ENCODE measurements at places on chromosomes 3 and 15.

DNA sequence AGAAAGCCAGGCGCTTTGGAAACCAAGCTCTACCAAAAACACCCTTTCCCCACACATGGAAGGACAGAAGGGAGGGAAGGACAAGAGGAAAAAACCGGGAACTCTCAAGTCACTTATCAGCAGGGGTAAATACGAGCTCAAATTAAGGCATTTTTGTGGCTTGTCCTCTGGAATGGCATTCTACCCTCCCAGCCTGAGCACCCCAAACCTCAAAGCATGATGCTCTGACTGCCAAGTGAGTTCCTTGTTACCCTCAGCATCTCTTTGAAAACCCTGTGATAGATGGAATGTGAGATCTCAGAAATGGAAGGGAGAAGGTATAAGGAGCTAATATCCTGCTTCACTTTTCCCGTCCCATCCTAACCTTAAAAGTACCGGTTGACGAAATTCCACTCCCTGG lies 8.1 kb upstream of the CSPG5 start:
- no peak for DNase-seq

GRCh38 chr3:195548501-195548900 lies 5.4 kb upstream of the PPP1R2 start:
- no peak for DNase-seq

GRCh38 chr3:11053926-11054503 lies 61.5 kb downstream of the SLC6A1 start:
- DNase-seq: no peak

DNA sequence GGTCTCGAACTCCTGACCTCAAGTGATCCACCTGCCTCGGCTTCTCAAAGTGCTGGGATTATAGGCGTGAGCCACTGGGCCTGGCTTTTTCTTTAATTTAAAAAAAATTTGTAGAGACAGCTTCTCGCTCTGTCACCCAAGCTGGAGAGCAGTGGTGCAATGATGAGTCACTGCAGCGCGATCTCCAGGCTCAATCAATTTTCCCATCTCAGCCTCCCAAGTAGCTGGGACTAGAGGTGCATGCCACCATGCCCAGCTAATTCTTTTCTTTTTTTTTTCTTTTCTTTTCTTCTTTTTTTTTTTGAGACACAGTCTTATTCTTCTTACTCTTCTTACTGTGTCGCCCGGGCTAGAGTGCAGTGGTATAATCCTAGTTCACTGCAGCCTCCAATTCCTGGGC lies 19.8 kb downstream of the TUBGCP4 start:
- peak; percentile 13 for DNase-seq

- DNase-seq: no peak
Measured at GRCh38 chr15:91525751-91526150, 327.8 kb upstream of the SLCO3A1 start.

DNA sequence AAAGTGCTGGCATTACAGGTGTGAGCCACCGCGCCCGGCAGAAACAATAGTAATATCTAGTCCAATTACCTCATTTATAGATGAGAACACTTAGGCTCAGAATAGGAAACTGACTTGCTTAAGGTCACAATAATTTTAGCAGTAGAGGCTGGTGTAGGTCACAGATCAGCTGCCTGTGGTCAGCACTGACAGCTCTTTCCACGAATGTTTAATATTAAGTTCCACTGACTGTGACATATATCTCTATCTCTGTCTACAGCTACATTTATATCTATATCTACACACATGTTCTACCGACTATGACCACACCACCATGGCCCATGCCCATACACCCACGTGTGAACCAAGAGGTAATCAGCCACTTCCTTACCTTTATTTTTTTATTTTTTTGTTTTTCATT lies 40.2 kb upstream of the DLG1 start:
- no peak for DNase-seq

- no peak for DNase-seq
Measured at GRCh38 chr3:49912881-49913281, 9.2 kb upstream of the MST1R start.

- DNase-seq: no peak
Measured at GRCh38 chr3:54888162-54888561, 39.7 kb downstream of the LRTM1 start.

DNA sequence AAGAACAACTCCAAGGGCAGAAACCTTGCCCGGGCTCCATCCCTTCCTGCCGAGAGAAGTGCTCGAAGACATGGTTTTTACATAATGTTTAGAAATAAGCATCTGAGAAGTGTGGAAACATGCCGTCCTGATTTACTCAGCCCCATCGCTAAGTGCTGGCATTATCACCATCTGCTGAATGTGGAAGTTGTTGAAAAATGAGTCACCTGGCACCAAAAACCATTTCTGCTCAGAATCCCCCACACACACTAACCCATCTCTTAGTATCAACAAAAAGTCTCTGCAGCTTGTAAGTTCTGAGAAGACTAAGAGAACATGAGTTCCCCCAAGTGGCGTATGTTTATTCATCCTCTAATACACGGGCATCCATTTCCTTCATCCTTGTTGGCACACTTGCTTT lies 51.0 kb upstream of the ARL8B start:
- DNase-seq: peak; percentile 45

DNA sequence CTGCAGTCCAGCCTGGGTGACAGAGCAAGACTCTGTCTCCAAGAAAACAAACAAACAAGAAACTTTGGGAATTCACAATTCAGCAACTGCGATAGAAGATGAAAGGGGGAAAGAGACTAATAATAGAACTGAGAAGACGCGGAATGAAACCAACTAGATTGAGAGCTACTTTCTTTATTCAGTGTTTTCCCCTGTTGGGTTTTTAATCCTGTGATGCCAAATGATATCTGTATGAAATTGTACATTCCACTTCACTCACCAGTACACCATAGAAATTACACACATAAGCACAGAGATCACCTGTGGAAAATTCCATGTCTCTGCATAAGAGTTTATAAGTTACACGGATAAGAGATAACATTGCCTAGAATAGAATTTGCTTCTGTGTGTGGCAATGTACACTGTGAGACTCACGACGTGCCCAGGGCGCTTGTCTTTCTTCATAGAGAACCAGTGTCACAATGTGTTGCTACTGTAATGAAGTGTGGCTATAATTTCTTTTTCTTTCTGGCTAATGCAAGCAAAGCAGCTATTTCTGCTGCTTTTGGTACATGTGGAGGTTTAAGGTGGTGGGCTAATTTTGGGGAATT lies 17.7 kb upstream of the CHST2 start:
- DNase-seq: no peak

- DNase-seq: peak; percentile 45
Measured at GRCh38 chr15:58980351-58980939, 7.0 kb upstream of the RNF111 start.

DNA sequence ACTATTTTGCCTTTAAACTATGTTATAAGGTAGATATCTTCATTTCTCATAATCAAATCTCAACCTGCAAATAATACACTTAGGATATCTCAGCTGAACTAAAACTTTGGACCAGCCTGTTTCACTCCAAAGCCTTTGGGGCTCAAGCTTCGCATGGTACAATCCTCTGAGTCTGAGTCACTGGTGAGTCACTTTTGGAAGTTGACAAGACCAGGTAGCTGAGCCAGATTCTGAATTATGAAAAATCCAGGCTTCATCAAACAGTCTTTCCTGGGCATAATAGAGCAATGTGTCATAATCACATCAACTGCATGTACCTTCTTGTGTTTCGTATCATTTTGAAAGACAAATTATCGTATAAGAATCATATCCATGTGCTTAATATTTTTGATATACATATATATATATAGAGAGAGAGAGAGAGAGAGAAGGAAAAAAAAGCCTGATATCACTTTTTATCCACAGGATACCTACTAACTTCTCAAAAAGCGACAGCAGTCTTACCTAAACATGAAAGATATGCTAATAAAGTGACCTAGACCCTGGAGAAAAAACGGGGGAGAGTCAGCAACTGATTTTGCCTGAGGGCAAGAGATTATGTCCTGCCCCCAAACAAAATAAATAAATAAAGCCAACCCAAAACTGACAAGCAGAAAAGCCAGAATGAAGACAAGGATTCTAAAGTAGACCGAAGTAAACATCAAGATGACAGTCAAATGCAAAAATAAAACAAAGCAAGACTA lies 263.9 kb upstream of the TGFBR2 start:
- DNase-seq: no peak

DNA sequence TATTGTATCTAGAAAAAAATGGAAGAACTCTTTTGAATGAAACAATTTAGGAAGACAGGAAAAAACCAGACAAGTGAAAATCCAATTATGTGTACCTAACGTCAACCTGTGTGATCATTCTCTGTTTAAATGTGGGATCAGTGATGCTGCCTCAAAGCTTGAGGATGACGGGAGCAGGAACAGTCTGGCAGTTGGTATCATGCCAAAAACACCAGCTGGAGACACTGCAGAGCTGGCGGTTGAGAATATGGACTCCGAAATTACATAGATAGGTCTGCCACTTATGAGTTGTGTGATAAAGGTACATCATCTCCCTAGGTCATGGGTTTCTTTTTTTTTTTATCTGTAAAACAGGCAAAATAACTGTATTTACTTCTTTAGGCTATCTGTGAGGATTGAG lies 480.5 kb downstream of the CNTN4 start:
- no peak for DNase-seq

DNA sequence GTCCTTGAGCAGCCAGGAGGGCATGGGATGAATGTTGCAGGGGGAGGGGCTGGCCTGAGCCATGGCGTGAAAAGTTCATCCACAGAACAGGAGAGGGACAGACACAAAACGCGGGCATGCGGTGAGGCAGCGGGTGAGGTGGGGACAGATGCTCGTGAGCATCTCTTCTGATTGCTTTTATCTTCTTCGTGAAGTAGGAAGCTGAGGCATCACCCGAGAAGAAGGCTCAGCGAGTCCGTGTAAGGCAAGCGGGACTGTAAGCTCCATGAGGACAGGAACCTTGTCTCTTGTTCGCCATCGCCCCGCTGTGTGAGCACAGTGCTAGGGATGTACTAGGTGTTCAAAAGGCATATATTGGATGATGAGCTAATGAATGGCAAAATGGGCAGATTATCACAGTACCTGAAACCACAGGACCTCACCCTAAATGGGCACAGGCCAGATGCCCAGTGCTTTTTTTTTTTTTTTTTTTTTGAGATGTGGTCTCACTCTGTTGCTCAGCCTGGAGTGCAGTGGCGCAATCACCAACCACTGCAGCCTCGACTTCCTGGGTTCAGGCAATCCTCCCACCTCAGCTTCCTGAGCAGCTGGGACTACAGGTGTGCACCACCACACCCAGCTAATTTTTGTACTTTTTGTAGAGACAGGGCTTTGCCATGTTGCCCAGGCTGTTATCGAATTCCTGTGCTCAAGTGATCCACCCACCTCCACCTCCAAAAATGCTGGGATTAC lies 46.8 kb downstream of the CPN2 start:
- DNase-seq: no peak

- peak; percentile 22 for DNase-seq
Measured at GRCh38 chr3:16064642-16065414, 109.7 kb upstream of the GALNT15 start.
